Activated naive CD4-positive, alpha-beta T cell treated with anti-CD3 and anti-CD28 coated beads, Interleukin-2, amount 50 U/mL, for 72 hours (primary cell): ENCODE measurements at places on chromosomes 7 and 10. TPM values are rescaled to one million over a fixed set of nuclear protein-coding genes. Genes with fewer than 3 reads are reported as not detected.

WDR86 gene
- not detected for total RNA-seq

DLD gene
- total RNA-seq, result 82.8 TPM

OPN1SW gene
- not detected for total RNA-seq

INMT gene
- not detected for total RNA-seq

PPP1R3C gene
- 0.09 TPM for total RNA-seq

OPTN gene
- 66.5 TPM for total RNA-seq

NAT16 gene
- total RNA-seq, result not detected

HTR5A gene
- not detected for total RNA-seq

KLF6 gene
- total RNA-seq, result 85.2 TPM

ABCB4 gene
- total RNA-seq, result not detected

LRRC18 gene
- not detected for total RNA-seq

ZNF804B gene
- total RNA-seq, result not detected

C10orf53 gene
- not detected for total RNA-seq

NXPH1 gene
- not detected for total RNA-seq

PRSS2 gene
- not detected for total RNA-seq

NPC1L1 gene
- 0.14 TPM for total RNA-seq

TECTB gene
- not detected for total RNA-seq

CYP26A1 gene
- 0.43 TPM for total RNA-seq

DCLRE1A gene
- total RNA-seq, result 13.6 TPM

HECW1 gene
- not detected for total RNA-seq

SPDYE16 gene
- not detected for total RNA-seq

PAX4 gene
- total RNA-seq, result not detected

KLLN gene
- total RNA-seq, result 0.50 TPM

LRRC4 gene
- total RNA-seq, result not detected

IL2RA gene
- 531 TPM for total RNA-seq

CDK1 gene
- 233 TPM for total RNA-seq

OR2A7 gene
- total RNA-seq, result 2.6 TPM

HOXA1 gene
- total RNA-seq, result not detected

MRLN gene
- total RNA-seq, result not detected

VAX1 gene
- not detected for total RNA-seq

BET1 gene
- total RNA-seq, result 21.5 TPM

PLEKHA1 gene
- total RNA-seq, result 8.7 TPM

PNLIPRP2 gene
- not detected for total RNA-seq

SPDYE9 gene
- not detected for total RNA-seq

ACSM6 gene
- not detected for total RNA-seq
